GM12892 (cell line): ENCODE measurements at places on chromosomes 13 and 19.

DNA sequence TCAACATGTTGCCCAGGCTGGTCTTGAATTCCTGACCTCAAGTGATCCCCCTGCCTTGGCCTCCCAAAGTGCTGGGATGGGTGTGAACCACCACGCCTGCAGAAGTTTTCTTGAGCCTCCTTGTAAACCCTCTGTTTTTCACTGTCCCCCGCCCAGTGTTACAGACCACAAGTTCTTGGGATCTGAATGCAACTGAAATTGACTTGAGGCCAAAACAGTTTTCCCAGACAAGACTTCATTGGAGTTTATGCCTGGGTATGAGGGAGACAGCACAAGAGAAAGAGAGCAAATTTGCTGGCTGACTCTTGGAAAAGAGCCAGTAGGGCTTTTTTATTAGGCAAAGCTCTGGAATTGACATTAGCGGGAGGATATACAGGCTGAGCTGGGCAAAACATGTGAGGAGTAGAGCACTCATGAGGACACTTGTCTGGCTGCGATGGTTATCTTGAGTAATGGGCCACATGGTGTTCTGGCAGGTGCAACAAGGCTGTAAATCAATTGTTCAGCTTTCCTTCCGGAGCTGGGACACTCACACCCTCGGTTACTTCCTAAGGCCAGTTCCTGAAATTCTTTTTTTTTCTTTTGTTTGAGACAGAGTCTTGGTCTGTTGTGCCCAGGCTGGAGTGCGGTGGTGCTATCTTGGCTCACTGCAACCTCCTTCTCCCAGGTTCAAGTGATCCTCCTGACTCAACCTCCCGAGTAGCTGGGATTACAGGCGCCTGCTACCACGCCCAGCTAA, 12.7 kb upstream of the HNRNPL start:
- DNase-seq, result no peak

DNA sequence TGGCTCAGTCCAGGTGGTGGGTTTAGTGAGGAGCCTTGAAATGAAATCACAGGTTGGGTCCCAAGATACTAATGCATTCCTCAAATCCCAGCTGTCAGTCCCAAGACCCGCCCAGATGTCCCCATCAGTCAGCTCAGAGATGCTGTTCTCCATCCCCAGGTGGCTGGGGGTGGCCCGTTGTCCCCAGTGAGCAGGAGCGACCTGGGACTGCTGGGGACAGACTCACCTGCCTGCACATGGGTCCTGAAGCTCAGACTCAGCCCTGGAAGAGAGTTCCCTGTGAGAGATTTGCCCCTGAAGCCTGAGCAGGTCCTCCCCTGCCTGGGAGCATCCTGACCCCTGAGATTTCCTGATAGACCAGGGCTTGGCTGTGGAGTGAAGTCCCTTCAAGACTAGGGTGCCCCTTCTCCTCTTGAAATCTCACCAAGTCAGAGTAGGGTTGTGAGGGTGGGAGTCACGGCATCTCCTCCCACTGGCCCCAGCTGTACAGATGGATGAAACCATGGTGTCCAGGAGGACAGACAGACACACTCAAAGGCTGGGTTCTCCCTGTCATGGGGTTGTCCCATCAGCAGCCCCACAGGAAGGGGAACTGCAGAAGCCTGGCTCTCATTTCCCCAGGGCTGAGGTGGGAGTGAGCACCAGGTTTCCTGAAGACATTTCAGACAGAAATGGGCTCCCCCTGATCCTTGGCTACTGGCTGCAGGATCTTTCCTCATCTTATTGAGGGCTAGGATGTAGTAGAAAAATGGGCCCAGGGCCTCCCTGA, 14.4 kb downstream of the LILRA5 start:
- no peak for DNase-seq

DNA sequence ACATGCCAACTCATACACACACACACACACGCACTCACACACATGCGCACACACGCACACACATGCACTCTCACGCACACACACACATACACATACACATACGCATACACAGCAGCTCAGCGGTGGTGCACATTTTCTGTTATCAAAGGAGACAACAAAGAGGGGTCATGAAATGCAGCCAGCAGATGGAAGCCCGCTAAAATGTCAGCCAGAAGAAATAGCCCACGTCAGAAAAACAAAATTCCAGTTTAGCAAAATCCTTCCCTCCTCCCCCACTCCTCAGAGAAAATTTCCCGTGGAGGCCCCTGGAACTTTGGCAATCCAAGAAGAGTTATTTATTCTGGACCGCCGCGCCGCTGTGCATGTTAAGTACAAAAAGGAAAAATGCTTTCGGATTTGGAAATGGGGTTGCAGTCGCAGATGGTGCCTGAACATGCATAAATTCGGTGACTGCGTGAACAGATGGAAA, 114.6 kb upstream of the VSTM2B start:
- DNase-seq, result no peak

DNA sequence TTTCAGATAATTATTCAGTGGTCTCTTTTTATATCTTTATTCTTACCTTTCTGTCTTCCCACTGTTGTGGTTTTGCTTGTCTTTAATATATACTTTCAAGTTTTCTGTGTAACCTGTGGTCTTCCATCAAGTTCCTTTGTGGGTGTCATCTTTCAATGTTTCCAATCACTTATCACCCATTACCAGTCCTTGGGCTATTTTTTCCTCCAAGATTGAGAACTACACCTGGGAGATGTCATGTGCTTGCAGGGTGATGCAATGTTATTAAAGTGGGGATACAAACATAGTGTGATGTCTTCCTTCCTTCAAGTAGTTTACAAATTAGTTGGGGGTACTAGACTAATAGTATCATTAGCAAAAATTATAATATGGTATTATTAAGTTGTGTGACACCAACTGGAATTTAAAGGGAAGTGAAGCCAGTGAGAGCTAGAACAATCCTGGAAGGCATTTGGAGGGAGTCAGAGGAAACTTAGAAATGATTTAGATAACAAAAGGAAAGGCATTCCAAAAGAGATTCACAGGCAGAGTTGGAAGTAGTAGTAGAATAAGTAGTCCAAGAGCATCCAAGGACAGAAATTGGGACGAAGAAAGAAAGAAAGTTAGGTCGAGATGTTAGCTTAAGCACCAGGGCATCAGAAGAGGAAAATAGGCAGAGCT, 3.4 kb downstream of the FNDC3A start:
- no peak for DNase-seq

DNA sequence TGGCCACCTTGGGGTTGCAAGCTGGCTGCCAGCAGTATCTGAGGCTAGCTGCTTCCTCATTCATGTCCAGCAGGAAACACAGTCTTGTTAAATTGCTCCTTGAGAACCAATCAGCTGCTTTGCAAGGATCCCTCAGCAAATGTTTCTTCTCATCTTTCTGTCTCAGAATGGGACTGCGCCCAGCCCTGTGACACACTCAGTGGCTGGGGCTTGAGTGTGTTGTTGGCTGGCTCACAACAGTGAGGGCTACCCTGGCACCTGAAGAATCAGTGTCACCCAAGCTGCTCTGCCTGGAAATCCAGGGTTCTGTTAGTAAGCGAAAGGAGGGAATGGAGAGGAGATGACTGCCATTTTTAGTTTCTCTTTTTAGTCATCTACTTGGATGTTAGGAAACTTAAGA, 317.2 kb downstream of the DCT start:
- DNase-seq, result no peak

DNA sequence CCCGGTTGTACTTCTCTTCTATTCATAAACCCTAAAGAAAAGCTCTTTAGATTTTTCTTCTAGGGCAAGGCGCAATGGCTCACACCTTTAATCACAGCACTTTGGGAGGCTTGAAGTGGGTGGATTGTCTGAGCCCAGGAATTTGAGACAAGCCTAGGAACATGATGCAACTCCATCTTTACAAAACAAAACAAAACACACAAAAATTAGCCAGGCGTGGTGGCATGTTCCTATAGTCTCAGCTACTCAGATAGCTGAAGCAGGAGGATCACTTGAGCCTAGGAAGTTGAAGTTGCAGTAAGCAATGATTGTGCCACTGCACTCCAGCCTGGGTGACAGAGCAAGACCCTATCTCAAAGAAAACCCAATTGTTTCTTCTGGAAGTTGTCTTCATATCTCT, 240.3 kb downstream of the SHISA2 start:
- DNase-seq, result no peak

GRCh38 chr19:35204799-35205732, 23.5 kb downstream of the FAM187B start:
- DNase-seq, result no peak

GRCh38 chr19:35852029-35852780, at the start of gene NPHS1:
TSS of gene NPHS1 (minus strand) at chr19:35852504. CDS start at chr19:35851837, 667 bp downstream.
- no peak for DNase-seq

DNA sequence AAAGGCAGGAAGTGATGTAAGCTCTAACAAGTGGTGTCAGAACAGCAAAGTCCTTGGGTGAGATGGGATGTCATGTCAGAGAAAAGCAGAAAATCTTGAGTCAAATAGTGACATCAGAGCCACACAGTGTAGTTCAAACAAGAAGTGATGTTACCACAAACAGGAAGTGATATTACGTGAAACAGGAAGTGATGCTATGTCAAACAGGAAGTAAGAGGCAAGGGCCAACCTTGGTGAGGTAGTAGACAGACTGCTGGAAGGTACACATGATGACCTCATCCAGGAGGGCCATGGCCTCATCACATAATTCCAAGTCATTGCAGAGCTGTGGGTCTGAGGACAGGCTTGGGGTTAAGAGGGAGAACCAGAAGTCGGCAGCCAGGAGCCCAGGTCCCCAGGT, 7.0 kb upstream of the MAMSTR start:
- DNase-seq, result no peak

GRCh38 chr13:32538143-32538620, 413 bp downstream of the N4BP2L2 start:
- DNase-seq, result peak; percentile 16

DNA sequence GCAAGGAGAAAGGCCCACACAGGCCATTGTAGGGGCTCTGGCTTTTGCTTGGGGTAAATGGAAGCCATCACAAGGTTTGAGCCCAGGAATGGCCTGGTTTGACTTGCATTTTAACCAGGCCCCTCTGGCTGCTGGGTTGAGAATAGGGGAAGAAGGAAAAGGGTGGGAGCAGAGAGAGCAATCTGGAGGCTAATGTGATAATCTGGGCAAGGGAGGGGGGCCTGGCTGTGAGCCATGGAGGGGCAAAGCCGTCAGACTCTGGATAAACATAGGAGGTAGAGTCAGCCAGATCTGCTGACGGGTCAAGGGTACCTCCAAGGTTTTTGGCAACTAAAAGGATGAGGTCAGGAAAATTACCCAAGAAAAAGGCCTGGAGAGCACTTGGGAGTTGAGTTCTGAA, 41.6 kb downstream of the RFX2 start:
- DNase-seq, result no peak

- no peak for DNase-seq
Measured at GRCh38 chr13:52395704-52396103, 10.3 kb downstream of the THSD1 start.

DNA sequence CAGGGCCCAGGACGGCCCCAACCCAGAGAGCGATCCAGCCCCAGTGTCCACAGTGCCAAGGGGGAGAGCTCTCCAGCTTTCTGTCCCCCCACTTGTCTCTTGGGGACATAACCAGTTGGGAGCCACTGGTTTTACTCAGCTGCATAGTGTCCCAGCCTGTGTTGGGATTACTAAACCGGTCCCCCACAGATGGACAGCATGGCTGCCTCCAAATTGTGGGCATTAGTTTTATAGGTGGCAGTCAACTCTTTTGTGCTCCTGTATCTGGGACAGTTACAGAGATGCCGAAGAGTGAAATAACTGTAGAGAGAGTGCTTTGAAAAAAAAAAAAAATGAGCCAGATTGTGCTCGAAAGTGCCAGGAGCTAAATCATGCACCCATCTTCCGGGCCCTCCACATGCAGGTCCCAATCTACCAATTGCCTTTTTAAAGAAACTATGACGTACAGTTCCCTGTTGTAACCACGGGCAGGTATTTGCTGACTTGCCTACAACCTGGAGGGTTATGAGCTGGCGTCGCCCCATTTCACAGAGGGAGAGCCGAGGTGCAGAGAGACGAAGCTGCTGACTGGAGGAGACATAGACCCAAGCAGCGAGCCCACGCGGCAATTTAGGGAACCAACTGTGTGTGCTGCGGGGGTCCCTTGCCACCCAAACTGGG, 2.4 kb upstream of the NFIC start:
- DNase-seq, result no peak

DNA sequence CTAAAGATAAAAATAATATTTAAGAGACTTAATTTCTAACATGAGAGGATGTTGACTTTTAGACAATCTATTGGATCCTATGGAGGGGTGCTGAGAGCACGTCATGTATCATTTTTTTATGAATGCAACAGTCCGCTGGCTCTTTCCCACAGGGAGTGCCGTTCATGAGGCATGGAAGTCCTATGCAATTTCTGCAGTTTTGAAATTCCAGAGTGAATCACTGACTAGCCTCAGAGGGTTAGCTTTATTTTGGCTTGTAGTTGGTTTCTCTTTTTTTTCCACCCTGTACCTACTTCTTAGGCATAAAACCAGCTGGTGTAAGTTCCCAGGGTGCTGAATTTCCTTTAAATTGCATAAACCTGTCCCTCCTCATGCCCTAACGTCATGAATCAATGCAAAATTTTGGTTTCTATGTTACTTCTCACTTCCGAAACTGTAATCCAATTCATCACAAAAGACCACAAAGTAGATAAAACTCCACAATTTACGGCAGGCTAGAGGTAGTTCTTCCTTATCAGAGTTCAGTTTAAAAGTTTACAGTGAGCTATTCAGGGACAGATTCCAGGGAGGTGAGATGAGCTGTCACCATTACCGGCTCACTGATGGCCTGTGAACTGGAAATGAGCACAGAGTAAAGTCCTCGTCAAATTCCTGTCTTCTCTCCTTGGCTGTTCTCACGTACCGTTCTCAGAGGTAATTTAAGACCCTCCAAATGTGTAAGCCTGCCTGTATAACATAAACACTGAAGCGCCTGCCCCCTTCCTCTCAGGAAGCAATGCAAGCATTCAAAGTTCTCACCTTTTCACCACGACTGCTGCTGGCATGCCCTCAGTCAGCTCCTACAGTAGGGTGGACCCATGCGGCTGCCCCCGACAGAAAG, 216.6 kb upstream of the SLC10A2 start:
- no peak for DNase-seq

DNA sequence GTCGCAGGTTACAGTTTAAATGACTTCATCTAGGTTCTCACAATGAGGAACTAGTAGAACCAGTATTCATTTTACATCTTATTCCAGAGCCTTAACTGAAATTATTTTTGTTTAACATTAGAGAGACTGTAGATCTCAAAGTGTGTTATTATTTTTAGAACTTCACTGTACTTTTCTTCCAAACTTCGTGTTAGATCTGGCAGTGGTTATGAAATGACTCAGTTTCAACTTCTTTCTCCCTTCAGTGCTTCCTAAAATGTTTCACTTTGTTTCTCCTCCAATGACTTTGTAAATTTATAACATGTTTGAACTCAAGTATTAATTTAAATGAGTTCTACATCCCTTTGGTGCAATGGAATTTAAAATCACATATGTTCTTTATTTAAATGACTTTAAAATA, 139.3 kb downstream of the PCDH9 start:
- DNase-seq, result no peak

DNA sequence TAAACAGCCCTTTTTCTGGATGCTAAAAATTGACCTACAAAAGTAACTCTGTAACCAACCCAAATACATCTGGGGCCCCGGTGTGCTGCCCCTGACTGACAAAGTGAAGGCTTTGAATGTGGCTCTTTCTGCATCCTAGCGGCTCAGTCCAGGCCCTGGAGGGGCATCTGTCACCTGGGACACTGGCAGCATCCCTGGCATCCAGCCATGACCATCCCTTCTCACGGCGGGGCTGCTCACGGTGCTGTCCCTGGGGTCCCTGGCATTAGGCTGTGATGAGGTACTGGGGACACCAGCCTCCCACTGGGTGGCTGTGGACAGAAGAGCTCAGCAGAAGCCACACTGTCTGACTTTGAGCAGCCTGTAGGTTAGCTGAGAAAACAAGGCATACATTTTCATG, 34.3 kb downstream of the BICRA start:
- DNase-seq, result no peak

GRCh38 chr19:5137571-5138124, 168.7 kb downstream of the KDM4B start:
- DNase-seq, result no peak
